ENCODE measurements at places on chromosomes 11 and 22.

DNA sequence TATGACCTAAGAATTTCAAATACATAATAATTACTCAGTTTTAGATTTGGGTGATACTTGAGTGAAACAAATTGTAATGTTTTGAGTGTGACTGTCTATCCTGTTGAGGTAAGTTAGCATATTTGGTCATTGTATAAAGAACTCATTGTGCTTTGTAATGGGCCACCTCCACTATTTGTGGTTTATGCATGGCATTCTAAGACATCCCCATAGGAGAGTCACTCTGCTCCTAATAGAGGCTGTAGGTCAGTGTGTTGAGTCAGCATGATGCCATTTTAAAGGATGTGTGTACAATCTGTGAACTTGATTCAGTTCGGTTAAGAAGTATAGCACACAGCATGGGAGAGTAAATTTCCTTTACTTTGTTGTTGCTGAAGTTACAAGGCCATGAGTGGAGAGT lies 1112.4 kb downstream of the JRKL start:
- no peak for DNase-seq

DNA sequence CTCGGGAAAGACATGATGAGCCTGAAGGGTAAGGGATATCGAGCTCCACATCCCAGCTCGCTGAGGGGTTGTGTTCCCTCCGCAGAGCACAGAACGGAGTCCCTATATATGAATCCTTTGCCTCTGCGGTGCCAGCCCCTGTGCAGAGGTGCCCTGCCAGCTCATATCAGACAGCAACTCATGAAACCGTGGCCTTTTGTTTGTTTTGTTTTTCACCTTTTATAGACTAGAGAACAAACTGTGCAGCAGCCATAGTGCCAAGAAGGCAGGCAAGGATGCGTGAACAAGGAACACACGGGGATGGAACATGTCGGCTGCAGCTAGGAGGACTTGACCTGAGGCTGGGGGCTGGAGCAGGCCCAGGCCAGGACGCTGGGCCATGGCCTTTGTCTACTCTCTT lies 109.8 kb downstream of the PKNOX2 start:
- DNase-seq = no peak

- no peak for DNase-seq
These were observed 22.0 kb downstream of the CREB3L1 start for GRCh38 chr11:46299451-46299961.

DNA sequence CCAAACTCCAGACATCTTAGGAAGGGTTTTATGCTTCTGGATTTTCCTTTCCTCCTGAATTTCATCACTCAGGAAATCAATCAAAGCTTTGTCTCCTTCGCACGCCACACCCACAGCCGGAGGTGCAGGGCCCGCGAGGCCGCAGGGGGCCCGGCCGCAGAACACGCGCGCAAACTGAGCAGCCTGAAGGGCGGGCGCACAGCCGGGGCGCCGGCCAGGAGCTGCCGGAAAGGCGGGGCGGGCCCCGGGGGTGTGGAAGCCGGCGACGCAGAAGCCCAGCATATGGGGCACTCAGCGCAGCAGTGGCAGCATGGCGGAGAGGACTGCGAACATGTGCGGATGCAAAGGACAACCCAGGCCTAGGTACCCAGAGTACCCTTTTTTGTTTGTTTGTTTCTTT lies 33.1 kb upstream of the SPTBN2 start:
- no peak for DNase-seq

DNA sequence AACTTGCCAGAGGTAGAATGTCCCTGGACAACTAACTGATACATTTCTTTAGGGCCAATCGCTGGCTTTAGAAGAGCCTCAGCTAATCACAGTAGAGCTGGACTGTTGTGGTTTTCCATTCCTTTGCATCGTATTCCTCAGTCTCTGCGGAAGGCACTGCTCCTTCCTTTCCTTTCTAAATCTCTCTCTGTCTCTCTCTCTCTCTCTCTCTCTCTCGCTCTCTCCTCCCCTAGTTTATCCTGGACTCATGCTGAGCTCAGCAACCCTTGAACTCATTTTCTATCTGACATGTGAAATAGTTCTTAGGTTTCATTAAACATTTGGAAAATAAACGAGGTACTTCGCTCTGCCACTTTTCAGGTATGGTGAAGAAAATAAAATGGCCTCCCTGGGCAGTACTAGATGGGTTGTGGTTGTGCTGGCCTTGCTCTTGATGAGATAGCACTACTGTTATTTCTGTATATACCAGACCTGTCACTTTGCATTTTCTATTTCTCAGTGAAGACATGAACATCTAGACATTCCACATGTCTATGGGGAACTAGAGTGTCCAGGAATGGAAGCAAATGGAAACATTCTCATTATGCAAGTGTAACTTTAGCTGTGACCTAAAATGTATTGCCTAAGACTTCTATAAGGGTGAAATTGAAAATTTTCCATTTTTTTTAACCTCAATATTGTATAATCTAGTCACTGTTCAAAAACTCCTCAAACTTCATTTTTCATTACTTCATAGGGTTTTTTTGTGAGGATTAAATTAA lies 12.0 kb upstream of the SESN3 start:
- DNase-seq = no peak

GRCh38 chr11:134372961-134373360 lies 39.1 kb downstream of the B3GAT1 start:
- no peak for DNase-seq

GRCh38 chr11:121551463-121551862 lies 98.7 kb upstream of the SORL1-AS1 start:
- no peak for DNase-seq

GRCh38 chr11:73478737-73479347 lies 102.6 kb downstream of the RELT start:
- DNase-seq = peak; percentile 61

DNA sequence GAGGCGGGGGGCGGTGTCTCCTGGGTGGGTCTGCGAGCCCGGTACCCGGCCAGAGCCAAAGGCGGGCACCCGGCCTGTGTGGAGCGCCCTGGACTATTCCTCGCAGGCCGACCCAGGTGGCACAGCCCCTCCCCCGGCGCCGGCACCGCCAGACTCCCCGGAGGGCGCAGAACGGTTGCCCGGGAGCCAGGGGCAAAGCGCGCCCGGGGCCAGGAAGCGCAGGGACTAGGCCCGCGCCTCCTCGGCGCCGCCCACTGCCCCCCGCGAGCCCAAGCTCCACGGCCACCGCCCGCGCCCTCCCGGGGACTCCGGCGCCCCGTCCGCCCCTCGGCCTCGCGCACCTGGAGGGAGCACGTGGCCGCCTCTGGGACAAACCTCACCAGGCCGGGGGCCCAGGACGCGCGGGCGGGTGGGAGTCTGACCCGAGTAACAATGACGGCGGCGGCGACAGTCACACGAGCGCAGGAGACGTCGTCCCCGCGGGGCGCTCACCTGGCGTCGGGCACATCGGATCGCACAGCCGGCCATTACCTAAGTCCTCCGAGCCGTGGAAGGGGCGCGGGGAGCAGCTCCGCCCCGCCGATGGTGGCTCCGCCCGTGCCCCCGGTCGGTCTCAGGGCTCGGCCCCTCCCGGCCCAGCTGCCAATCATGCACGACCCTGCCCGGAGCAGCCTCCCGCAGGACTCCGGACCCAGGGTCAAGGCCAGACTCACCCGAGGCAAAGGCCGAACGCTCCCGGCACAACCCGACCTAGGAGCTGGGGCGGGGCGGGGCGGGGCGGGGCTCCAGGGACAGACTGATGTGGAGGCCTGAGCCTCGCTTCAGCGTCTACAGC lies 7.4 kb downstream of the PLXNB2 start:
- DNase-seq = no peak

- no peak for DNase-seq
These were observed 1780.5 kb downstream of the LRRC4C start for GRCh38 chr11:39678996-39679395.

DNA sequence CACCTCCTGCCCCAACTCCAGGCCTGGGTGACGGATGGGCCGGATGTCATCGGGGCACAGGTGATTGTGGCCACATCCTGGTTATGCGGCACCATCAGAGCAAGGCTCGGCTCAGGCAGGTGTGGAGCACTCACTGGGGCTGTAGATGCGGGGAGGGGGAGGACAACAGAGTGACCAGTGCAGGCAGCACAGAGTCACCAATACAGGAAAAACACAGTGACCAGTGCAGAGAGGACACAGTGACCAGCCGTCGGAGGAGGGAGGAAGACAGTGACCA lies 209.1 kb downstream of the BRD1 start:
- DNase-seq = no peak

- DNase-seq = no peak
These were observed 201.3 kb downstream of the GRIK4 start for GRCh38 chr11:120712881-120713280.

GRCh38 chr22:46230262-46230901 lies 19.7 kb downstream of the CDPF1 start:
- DNase-seq = no peak

- DNase-seq = peak; percentile 21
These were observed 75.8 kb downstream of the CD44 start for GRCh38 chr11:35214792-35215193.

GRCh38 chr22:27420195-27420816 lies 381.2 kb downstream of the MN1 start:
- no peak for DNase-seq

DNA sequence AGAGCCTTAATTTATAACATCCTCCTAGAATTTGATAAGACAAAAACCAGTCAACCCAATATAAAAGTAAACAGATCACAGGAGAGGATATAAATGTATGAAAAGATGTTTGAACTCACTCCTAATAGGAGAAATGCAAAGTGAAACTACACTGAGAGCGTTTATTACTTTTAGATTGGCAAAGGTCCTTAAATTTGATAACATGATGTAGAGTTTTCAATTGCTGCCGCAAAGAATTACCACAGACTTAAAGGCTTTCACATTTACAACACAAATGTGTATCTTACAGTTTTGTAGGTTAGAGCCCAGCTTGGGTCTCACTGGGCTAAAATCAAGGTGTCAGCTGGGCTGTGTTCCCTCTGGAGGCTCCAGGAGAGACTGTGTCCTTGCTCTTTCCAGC lies 9.1 kb upstream of the POU2AF2 start:
- no peak for DNase-seq

GRCh38 chr11:64285885-64286800 lies 495 bp downstream of the GPR137 start:
- DNase-seq = no peak

GRCh38 chr11:42727879-42728278 lies 583.9 kb upstream of the API5 start:
- no peak for DNase-seq

DNA sequence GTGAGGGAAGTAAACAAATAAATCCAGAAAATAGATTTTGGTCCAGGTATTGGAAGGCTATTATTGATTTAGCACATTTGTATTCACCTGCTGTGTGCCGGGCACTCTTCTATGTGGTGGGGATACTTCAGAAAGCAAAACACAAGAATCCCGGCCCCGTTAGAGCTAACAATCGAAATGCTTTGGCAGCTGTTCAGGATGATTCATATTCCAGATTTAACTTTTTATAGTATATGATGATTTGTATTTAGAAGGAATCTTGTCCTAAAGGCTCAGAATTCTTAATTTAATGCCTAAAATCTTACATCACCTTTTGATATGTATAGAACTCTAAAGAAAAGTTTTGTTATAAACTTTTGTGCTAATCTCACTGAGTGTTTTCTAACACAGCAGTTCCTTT lies 28.0 kb downstream of the ZC3H12C start:
- DNase-seq = peak; percentile 23

- no peak for DNase-seq
These were observed 401.7 kb downstream of the TENM4 start for GRCh38 chr11:79039122-79039521.

GRCh38 chr11:13338427-13339069 lies 61.0 kb downstream of the BMAL1 start:
- peak; percentile 26 for DNase-seq

DNA sequence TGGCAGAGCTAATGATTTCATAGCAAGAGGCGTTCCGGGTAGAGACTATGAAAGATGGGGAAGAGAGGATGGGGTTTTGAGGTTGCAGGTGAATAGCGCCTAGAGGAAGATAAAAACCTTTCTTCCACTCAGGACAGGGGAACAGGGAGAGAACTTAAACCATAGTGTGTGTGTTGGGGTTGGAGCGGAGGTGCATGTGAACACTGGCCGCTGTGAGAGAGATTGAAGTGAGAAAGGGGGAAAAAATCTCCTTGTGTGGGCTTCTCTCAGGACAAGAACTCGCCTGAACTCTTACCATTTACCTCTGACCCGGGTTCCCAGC lies 3.4 kb downstream of the BSX start:
- no peak for DNase-seq

- no peak for DNase-seq
These were observed 25.3 kb downstream of the CD82 start for GRCh38 chr11:44590769-44591168.

GRCh38 chr11:91243630-91244029 lies 981.0 kb upstream of the FAT3 start:
- peak; percentile 30 for DNase-seq

DNA sequence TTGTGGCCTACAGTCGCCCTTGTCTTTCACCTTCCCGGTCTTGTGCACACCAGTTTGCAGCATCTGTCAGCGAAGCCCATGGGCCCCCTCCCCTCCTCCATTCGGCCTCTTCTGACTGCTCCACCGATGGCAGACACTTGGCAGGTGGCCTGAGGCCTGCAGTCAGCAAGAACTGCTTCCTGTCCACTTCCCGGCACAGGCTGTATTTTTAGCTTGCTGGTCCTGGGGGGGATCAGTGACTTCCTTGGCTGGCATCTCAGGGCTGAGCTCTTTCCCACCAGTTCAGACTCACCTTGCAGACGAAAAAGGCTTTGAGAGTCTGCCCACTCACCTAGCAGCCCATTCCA lies 106.4 kb downstream of the SYN3 start:
- no peak for DNase-seq

DNA sequence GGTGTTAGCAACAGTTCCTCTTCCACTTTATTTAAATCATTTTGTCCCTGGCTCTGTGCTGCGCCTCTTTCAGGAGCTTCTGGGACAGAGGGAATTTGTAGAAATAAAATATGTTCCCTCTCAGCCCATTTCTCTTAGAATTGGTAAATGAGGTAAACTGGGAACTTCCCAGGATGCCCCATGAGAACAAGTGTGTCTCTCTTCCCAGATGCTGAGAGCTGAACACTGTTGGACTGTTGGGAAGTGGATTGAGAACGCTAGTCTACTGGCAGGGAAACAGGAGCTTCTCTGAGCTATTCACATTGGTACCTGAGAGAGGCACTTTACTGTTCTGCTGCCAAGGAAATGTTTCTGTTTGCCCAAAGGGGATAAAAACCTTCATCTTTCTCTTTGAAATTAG lies 4.0 kb downstream of the CRY2 start:
- no peak for DNase-seq

DNA sequence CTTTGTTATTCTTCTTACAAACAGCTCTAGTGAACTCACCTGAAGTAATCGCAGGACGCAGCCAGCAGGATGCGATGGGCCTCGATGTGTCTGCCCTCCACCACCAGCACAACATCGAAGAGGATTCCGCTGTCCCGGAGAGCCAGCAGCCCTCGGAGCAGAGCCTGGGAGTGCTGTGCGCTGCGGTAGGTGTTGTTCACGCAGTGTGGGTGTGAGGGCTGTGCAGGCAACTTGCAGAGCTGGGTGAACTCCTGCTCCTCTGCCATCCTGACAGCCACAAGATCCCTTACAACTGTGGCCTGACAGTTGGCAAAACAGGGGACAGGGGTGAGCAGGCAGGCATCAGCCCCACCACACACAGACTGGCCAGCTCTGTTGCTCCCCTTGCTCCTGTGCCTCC lies 6.6 kb downstream of the KLHL22 start:
- DNase-seq = no peak

All from HTR-8/SVneo (cell line).